ENCODE measurements at places on chromosomes 3 and 15.
A peak's percentile ranks its signal among the peaks of the same experiment; 100 is the strongest.

DNA sequence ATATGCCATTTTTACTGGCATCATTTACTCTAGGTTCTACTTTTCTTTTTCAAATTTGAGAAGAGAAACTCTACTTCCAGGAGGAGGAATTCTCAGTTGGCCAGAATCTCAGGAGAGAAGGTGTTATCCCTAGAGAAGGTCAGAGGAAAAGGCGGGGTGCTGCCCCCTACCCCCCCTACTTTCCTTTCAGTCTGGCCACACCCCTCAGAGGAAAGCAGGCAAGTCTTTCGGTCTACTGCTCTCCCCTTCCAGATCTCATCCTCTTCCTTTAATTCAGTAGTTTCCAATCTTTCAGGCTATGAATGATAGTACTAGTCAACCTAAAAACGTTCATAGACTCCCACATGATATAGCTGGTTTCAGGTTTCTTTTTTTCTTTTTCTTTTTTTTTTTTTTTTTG is 366.5 kb upstream of the TBL1XR1 start:
- no peak for DNase-seq

DNA sequence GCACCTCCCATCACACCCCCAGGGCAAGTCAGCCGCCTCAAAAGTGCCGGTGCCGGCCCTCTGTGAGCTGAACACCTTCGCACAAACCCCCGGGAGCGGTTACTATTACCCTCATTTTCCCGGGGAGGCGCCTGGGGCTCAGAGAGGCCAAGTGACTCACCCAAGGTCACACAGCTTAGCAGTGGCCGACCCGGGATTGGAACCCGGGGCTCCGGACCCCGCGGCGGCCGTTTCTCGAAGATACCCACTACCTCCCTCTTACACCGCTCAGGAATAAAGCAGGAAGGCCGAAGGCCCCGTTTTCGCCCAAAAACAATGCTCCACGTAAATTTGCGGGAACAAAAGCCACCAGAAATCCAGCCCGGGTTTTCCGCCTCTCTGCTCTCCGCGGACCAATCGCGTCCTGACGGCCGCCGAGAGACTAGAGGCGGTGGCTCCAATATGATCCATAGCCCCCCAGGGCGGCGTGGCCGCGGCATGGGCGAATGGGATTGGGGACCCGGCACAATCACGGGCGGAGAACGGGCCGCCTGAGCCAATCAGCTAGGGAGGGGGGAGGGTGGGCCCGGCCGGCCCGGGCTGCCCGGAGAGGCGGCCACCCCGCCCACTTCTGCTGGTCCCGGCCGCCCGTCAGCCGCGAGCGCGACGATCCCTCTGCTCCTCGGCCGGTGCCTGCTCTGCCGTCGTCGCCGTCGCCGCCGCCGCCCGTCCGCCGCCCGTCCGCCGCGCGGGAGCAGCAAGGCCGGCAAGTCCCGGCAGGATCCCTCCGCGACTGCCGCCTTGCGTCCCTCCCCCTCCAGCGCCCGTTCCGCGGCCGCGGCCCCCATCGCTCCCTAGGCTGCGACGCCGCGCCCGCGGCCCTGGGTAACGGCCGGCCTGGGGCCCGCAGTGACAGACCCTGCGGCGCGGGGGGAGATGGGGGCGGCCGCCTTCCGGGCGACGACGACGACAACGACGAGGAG is 177.0 kb downstream of the OR4M2 start:
- no peak for DNase-seq

DNA sequence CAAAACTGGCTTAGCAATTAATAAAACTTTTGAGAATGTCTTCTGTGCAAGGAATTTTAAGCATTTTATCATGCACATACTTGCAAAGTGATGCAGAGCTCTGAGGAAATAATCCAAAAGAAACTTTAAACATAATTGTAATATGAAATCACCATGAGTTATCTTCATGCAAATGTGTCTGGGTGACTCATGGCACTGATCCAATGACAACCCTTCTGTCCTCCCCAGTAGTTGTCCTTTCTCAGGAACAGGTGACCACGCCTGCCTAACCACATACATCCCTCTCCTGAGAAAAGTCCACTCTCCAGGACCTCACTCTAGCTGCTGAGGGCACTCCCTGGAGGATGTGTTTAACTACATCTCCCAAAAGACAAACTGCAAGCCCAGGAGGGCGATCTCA is 530.6 kb upstream of the IL12A start:
- DNase-seq: no peak

DNA sequence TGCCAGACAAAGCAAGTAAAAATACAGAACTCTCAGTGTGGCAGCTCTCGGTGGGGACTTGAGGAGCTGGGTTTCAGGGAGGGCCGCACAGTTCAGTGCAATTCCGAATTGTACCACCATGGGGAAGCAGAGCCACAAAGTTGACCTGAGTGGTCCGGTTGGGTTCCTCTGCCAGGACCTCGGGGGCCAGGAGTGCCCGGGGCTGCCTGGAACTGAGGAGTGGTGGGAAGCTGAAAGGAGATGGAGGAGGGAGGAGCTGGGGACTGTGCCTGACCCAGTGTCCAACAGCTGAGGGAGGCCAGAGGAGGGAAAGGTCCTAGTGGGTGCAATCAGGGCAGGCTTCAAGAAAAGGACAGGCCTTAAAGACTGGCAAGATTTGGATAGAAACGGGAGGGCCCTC is 32.2 kb upstream of the TRH start:
- peak; percentile 9 for DNase-seq

DNA sequence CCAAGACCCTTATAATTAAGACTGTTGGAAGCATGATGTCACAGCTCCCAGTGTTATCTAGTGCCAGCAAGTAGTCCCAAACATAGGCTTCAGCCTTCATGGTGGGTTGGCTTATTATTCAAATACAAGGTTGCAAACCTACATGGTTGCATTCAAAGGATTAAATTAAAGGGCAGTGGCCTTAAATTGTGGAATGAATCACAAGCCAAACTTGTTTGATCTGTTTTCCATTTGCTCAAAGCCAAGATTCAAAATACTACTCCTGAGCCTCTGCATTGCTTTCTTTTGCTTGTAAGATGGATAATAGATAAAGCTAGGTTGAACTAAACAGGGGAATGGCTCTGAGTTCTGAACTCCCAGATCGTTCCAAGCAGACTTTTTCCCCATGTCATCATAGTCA is 52.4 kb upstream of the GNB4 start:
- DNase-seq: no peak

GRCh38 chr3:10723991-10724390 is 92.0 kb upstream of the SLC6A11 start:
- no peak for DNase-seq

Measured in stimulated activated CD4-positive, alpha-beta T cell treated with anti-CD3 and anti-CD28 coated beads, Interleukin-1b, Interleukin-23, amount 100 ng/mL, for 4 hours (primary cell).